ENCODE measurements at places on chromosomes 13 and 19.

DNA sequence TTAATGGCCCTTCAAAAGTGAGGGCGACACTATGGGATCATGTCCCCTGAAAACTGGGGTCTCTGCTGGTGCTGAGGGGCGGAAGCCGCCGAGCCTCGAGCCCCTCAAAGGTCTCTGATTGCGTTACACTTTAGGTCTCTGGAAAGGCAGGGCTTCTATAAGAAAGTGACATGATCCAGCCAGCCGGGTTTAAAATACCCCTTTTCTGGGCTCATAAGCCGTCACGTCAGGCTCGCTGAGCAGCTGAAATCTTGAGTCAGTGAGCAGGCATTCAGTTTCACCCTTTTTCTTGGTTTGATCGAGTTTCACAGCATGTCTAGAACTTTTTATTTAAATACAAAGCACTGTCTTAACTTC, 600 bp upstream of the HMGB1 start:
- no peak for DNase-seq

DNA sequence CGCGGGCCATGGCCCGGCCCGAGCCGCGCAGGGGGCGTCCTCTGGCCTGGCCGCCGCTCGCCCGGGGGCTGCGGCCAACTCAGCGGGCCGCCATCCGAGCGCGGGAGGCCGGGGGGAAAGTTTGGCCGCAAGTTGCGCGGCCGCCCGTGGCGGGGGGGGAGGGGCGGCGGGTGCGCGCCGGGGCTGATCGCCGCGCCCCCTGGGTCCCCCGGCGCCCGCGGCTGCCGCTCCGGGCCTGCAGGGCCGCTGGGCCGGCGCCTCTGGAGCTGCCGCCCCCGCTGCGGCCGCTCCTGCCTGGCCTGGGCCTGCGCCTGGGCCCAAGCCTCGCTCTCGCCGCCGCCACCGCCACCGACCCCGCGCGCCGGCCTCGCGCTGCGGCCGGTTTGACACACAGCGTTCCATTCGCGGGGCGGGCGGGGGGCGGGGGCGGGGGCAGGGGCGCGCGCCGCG, at the start of gene NR2F6:
Gene NR2F6, minus strand, starts transcription at position 385 of the 450 bp plus-strand sequence. CDS start 699 bp downstream, outside the sequence.
- DNase-seq: no peak

DNA sequence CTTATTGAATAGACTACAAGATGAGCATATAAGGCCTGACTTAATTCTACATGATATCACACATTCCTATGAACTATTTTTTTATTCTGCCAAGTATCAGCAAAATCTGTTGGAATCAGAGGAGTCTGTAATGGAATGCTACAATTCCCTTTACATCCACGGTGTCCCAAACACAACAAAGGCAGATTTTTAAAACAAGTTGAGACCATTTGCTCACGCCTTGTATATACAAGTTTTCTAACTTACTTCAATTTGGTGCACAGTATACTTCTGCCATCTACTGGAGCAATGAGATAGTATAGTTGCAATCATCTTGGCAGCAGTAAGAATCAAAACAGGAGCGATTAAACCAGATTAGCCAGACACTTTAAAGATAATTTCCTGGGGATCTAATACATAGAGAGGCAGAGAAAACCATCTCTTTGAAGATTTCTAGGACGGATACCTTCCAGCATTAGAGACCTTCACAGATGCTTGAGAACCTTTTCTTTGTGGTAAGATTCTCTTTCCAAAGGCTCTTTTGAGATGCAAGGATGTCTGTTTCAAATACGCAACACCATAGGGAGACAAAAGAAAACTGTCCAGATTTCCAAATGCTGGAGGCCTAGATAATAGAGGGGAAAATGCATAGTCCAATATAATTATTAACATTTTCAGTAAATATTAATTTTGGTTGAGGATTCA, 302.0 kb upstream of the MIR17HG start:
- no peak for DNase-seq

DNA sequence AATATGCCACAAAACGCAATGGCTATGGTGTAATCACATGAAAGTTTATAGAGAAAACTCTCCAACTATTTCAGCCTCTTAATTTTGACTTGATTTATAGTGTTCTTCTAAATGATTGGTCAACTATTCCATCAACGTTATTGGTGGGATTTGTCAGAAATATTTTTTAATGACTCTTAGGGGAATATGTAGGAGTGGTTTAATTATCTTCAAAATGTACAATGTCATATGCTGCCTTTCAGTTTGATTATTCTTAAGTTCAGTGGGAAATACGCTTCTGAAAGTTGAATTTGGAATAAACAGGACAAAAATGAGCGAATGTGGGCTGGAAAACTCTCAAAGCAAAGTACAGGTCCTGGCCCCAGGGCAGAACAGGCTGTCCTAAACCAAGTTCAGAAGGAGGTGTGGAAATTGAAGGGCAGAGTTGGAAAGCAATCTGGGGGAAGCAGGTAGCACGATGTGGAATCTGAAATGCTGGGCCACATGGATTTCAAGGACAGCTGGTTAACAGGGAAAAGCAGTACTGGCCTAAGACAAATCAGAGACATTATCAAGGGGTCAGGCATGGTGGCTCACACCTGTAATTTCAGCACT, 60.8 kb upstream of the MYCBP2 start:
- DNase-seq: no peak

DNA sequence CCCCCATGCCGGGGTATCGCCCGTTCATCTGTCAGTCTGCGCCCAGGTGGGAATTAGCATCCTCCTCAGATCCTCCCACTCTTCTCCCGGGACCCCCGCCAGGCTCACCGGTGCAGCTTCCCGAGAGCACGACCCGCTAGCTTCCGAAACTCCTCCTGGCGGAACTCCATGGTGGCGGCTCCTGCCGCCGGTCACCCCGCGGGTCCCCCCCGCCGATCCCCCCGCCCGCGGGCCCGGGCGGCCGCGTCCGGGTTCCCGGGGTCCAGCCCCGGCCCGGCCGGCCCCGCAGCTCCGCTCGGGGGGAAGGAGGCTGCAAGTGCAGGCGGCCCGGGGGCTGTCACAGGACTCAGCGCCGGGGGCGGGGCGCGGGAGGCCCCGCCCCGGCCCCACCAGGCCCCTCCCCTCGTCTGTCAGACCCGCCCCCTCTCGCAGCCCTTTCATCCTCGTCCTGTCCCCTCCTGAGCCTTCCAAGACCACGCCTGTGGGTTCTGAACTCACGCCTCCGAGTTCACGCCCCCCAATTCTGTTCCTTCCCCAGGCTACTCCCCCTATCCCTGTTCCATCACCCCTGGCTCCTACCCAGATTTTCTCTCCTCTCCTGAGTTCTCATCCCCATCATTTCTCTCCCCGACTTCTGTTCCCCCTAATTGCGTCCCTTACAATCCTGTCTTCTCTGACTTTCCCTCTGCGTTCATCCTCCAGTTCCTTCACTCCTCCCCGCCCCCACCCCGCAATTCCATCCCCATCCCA, at the start of gene SLC17A7:
Gene SLC17A7, minus strand, starts transcription at position 318 of the 750 bp plus-strand sequence. Its CDS starts 148 bp downstream, at position 170.
- no peak for DNase-seq

DNA sequence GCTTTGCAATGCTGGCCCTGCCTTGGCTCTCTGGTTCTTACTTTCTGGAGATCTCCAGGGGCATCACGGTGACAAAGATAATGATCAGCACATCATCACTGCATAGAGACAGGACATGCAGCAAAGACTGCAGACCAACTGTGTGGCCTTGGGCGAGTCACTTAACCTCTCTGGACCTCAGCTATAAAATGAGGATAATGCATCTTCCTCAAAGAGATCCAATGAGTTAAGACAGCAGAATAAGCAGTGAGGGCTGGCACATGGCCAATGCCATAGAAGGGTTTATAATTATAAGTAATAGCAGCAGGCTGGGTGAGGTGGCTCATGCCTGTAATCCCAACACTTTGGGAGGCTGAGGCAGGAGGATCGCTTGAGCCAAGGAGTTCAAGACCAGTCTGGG, 2.4 kb downstream of the MAG start:
- no peak for DNase-seq

DNA sequence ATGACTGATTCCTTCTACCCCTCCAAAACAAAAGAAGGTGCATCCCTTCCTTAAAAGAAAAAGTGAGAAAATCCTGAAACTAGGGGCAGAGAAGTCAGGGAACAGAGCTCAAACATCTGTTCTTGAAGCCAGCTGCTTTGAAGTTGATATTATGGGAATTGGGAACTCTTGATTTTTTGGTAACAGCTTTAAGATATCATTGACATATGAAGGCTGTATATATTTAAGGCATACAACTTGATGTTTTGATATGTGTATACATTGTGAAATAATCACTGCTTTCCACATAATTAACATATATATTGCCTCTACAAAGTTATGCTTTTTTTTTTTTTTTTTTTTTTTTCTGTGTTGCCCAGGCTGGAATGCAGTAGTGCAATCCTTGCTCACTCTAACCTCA, 117.1 kb downstream of the AKAP11 start:
- DNase-seq: no peak

DNA sequence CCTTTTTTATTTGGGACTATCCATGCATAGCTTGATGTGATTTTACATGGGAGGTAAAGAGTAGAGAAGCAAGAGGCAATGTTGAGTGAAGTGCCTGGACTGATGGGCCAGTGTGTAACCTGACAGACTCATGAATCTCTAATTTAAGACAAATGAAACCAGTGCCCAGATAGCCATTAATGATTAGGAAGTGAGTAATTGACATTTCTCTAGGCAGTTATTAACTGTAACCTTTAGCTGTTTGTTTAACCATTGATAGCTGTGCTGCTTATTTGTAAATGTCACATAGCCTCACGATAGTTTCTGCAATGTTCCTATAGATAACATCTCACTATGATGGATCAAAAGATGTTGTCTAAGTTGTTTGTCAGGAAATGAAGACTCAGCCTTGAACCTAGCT, 1047.5 kb upstream of the SPRY2 start:
- DNase-seq: no peak

DNA sequence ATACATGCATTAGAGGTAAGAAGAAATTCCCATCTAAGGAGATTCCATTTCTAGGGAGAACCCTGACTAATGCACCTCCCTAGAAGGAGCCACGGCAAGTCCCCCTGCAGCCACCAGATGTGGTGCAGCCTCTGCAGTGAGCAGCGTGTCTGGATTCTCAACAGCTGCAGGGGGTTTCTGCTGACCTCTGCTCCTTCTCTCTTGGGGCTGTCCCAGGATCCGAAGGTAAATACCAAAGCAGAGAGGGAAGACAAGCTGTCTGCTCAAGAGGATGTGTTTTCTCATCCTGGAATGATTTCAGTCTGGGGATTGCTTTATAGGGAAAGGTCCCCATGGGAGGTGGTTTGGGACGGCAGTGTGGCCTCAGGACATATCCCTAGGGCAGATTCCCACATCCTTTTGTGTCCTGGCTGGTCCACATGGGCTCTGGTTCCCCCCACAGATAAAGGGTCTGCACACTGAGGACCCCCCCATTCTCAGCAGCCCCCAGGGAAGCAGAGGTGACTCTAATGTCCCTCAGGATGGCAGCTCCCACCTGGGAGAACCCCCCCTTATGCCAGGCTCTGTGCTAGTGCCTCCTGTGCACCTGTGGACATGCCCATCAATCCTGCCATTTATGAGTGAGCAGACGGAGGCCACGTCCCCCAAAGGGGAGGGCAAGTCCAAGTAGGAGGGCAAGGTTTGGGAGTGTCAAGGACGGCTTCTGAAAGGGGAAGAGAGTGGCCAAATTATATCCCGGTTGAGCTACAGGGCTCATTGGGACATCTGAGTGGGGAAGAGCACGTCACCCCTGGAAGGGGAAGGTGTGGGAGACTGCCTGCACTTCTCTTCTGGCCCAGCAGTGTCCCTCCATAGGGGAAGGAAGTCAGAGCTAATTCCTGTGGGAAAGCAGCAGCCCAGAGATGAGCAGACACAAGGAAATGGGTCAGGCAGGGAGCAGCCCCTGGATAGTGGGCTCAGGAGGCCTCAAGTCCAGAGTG, 10.2 kb upstream of the OR10H5 start:
- no peak for DNase-seq

DNA sequence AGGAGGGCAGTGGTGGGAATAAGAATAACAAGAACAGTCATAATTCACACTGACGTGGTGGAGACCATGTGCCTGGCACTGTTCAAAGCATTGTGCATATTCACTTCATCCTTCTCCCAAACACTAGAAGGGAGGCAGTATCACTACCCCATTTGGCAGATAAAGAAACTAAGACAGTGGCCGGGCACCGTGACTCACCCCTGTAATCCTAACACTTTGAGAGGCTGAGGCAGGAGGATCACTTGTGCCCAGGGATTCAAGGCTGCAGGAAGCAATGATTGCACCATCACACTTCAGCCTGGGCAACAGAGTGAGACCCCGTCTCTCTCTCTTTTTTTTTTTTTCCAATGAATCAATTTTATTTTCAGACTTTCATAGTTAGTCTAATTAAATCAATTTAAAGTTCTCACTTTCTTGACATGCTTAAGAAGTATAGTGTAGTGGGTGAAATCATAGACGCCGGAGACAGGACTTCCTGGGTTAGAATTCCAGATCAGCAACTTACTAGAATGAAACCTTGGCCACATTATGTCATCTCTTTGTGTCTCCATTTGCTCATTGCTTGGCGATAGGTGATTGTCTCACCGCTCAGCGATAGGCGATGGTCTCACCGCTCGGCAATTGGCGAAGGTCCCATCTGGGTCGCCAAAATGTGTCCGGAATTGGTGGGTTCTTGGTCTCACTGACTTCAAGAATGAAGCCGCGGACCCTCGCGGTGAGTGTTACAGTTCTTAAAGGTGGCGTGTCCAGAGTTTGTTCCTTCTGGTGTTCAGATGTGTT, 5.3 kb upstream of the ATG4D start:
- no peak for DNase-seq
